Skeletal muscle cell (primary cell): ENCODE measurements at places on chromosomes 16 and 17.
A peak's percentile ranks its signal among the peaks of the same experiment; 100 is the strongest.

DNA sequence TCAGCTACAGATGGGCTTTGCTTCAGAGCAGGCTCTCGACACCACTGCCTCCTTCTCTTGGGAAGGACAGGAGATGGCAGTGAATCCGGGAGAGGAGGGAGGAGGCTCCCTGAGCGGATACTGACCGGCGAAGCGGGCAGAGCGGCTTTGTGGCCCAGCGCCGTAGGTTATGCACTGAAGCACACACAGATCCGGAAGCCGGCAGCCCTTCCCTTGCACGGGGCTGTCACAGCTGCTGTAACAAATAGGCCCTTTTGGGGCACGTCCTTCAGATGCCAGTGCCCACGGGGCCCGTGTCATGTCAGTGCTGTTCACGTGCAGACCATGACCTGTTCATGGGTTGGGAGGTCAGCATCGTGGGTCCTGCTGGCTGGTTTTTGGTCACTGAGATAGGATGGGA, 144.7 kb upstream of the CHMP6 start:
- no peak for DNase-seq

DNA sequence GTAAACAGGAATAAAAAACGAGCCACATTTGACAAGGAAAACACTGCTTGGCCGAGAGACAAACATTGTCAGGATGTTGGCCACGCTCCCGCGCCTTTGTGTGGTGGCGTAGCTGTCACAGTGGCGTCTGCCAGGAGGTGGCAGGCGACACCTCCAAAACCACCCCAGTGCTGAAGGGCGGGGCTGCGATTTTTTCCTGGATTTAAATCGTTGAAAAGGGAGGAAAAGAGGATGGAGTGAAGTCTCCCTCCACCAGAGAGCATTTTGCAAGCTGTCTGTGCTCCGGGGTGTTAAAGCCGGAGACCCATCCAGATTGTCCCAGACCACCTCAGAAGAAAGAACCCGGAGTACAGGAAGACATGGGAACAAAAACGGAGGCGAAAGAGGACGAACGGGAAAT, 12.7 kb downstream of the MRM3 start:
- peak; percentile 22 for DNase-seq

DNA sequence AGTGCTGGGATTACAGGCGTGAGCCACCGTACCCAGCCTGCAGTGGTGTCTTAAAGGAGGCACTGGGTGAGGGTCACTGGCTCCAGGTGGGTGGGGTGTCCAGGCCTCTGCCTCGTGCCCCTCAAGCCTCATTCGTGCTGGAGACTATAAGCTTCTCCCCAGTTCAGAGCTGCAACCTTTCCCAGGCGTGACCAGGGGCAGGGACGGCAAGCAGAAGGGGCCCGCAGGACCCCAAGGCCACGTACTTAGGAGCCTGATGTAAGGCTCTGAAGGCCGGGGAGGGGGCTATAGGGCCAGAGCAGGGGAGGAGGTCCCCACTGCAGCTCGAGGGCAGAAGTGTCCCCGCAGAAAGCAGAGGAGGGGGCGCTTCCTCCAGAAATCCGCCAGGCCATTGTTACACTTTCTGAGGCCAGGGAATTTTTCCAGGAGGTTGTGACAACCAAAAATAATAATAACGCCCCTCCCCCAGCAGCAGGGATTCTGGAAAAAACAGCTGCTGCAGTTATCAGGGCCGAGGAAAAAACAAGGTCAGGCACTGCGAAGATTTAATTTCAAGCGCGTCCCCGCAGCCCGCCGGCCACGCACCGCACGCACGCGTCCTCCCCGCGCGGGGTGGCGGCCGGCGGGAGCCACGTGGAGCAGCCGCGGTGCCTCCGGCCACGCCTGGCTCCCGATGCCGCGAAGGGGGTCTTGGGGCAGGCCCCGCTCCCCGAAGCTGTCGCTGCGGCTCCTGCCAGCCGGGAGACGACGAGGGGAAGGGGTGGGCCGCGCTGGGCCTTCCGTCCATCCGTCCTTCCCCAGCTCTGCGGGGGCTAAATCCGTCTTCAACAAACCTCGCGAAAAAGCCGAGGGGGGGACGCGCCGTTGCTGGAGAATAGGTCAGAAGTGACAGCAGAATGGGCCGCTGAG, 45.8 kb upstream of the SLC38A10 start:
- no peak for DNase-seq

- no peak for DNase-seq
Observed at GRCh38 chr17:50170662-50171370, 5.0 kb downstream of the SGCA start.

DNA sequence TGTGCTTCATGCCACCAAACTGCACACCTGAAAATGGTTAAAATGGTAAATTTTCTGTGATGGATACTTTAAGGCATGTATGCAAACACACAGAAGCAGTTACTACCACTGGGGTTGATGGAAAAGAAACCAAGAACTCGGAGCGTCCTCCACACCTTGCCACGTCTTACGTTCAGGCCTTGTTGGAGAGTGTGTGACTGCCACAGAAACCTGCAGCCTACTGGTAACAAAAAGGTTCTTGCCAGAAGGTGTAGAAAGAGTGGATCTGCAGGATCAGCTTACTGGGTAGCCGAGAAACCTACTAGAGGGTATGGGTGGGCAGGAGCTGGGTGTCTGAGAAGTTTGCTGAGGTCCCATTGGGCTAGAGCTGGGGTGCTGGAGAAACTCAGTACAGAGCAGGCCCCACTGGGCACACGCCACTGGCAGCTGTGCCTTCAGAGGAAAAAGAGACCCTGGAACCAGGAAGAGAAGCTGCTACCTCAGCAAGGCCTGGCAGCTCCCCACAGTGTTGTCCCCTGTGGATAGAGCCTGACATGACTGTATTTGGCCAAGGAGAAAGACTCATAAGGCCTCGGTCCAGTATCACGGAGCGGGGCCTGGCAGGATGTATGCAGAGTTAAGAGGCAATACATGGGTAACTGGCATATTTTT, 204.6 kb downstream of the SEC14L1 start:
- DNase-seq, result no peak

DNA sequence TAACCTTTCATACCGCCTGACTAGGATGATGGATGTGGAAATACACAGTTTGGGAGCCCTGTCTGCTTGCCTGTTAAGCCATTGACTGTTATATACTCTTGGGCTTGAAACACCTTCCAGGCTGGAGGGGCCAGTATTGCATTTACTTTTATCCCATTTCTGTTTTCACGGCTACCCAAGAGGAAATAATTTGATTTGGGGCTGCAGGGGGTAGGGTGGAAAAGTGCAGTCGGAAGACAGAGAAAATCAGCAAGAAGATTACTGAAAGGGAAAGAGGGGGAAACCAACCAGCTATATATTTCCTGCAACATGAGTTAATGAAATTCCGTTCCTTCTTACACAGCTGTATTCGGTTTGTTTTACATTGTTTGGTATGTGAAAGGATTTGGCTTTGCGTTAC, 202.5 kb downstream of the CDH13 start:
- DNase-seq, result no peak

DNA sequence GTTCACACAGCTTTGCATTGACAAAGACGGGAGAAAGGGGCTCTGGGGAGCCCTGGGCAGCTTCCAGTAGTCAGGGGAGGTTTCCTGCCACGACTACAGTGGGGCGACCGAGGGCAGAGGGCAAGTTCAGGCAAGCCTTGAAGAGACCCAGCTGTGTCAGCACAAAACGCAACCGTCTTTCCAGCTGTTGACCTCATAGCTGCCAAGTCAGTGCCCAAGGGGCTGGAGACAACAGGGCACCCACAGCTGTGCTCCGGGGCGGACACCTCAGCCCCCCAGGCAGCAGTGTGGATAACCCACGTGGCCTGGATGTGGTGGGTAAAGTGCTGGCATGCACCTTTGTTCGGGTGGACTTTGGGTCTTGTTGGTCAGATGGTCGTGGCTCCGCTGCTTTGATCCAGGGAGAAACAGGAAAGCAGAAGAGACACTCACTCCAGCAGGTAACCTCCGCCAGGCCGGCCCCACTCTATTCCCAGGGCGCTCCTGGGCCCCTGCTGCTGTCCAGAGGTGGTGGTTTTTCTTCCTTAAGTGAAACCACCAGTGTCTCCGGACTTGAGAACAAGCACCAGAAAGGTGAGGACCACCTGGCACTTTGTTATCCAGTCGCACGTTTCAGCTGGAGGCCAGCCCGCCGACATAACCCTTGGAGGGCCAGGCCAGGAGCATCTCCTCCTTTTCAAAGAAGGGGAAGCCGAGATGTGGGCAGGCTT, 17.6 kb upstream of the CBX2 start:
- no peak for DNase-seq

DNA sequence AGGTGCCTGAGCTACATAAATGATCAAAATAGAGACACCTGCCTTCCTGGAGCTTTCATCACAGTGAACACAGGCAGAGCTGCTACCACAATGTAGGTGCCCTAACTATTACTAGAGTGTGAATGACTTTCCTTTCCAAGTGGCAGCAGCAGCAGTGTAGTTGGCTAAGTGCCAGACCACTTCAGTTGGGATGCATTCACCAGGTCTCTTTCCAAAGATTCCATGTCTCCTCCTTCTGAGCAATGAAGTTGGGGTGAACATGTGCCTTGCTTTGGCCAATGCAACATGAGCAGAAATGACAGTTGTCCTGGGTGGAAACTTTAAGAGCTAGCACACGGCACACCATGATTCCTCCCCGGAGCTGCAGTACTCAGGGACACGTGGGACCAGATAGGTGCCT, 23.3 kb upstream of the CACNG4 start:
- DNase-seq, result no peak

DNA sequence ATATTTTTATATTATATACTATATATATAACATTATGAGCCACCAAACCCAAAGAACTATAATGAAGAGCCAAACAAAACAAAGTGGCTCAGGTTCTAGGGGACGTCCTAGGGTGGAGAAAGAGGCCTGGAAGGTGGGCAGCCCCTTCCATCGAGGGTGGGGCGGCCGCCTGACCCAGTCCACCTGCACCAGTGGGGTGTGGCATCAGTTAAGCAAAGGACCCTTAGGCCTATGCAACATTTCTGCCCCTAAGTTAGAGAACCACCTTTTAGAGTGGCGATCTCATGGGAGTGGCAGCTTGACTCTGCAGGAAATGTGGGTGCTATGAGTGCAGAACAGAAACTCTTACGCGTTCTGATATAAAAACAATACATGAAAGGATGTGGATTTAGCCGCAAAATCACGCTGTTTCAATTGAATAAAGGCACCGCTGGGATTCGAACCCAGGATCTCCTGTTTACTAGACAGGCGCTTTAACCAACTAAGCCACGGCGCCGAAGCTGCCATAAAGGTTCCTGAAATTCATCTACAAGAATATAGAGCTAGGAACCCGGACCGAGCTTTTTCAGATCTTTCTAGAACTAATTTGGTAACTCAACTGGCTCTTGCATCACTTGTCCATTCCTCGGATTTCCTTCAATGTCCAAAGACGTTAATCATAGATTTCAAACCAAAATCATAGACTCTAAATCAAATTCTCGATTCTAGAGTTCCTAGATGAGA, 15.6 kb upstream of the AURKB start:
- DNase-seq, result no peak

GRCh38 chr17:32943647-32944191, 15.8 kb downstream of the TMEM98 start:
- peak; percentile 32 for DNase-seq

GRCh38 chr17:8430966-8431365, 4.7 kb upstream of the NDEL1 start:
- no peak for DNase-seq

DNA sequence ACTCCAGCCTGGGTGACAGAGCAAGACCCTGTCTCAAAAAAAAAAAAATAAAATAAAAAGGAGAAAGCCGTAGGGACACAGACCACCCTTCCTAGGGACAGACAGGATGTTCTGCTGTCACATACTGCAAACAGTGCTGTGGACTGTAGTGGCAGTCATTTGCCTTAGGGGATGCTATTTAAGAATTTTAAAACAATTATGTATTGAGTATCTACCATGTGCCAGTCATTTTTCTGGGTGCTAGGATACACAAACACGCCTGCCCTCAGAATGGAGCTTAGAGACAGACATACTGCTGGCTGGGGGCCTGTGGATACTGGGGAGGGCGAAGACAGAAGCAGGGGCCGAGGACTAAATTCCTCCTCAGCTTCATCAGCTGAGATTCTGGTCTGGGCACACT, 45.5 kb downstream of the MRC2 start:
- DNase-seq, result no peak

GRCh38 chr17:50903604-50904517, 37.7 kb upstream of the TOB1 start:
- peak; percentile 37 for DNase-seq

DNA sequence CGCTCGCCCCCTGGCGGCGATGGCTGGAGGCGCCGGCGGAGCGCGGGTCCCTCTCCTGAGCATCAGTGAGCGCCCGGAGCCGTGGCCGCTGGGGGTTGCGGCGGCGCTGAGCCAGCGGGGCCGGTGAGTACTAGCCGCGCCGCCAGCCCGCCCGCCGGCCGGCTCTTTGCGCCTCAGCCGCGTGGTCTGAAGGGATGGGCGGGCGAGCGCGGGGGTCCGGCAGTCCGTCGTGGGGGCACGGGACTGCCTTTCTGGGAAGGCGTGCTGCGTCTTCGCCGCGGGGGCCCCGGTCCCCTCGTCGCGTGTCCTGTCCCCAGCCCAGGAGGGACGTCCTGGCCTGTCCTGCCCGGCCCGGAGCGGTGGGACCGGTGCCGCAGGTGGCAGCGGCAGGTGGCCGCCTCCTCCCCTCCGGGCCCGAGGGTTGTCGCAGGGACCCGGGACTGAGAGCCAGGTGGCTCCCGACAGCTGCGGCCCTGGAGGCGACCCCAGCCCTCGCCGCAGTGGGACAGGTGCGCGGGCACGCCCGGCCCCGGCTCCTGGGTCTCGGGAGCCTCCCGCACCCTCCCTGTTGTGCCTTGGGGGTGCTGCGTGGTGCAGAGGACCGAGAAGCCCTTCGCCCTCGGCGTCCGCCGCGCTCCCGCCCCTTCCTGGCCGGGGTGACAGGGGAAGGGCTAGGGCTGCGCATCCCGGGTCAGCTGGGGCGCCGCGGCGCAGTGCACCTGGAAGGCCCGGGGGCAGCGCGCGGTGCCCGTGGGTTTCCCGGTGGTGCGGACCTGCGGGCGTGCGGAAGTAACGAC, at the start of gene SPECC1:
Gene SPECC1, plus strand, starts transcription at position 58 of the 797 bp plus-strand sequence. CDS start 87,293 bp downstream, outside the sequence.
- DNase-seq, result no peak

- DNase-seq, result no peak
Observed at GRCh38 chr17:8253801-8254200, 4.7 kb downstream of the PFAS start.

DNA sequence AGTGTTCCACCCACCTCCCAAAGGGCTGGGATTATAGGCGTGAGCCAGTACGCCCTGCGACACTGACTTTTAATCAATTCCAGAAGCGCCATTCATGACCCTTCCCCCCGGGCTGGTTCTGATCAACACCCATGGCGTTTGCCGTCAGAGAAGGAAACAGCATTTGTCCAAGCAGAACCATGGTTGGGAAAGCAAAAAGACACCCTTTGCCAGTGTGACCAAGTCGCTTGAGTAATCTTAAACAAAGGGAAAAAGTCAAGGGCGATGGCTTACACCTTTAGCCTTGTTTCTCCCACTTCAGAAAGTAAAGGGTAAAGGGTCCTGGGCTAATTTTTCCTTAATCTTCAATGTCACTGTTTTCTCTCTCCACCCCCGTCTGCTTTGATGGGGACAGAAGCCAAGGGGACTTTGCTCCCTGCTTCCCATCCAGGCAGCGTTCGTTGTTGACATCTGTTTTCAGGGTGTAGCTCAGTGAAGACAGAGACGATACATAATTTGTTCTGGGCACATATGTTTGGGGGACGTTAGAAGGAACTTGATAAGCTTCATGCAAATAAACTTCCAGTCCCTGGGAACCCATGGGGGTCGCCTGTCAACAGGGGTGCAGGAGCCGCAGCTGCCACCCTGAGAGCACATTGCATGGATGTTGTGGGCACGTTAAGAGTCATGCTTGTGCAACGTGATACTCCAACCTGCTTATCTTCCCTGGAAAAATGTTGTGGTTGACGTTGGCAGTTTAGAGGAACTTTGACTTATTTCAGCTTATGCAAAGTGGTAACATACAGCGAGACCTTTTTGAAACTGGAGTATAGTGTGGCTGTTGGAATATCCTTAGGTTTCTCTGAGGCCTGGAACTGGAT, 50.6 kb upstream of the TANGO6 start:
- DNase-seq, result peak; percentile 25

- DNase-seq, result no peak
Observed at GRCh38 chr16:83615141-83615952, 192.4 kb upstream of the HSBP1 start.
